ENCODE measurements at places on chromosomes 3 and 15. TPM values are rescaled to one million over a fixed set of nuclear protein-coding genes. Genes with fewer than 3 reads are reported as not detected.

The LRRC58 gene
- total RNA-seq = 5.2 TPM

DNA sequence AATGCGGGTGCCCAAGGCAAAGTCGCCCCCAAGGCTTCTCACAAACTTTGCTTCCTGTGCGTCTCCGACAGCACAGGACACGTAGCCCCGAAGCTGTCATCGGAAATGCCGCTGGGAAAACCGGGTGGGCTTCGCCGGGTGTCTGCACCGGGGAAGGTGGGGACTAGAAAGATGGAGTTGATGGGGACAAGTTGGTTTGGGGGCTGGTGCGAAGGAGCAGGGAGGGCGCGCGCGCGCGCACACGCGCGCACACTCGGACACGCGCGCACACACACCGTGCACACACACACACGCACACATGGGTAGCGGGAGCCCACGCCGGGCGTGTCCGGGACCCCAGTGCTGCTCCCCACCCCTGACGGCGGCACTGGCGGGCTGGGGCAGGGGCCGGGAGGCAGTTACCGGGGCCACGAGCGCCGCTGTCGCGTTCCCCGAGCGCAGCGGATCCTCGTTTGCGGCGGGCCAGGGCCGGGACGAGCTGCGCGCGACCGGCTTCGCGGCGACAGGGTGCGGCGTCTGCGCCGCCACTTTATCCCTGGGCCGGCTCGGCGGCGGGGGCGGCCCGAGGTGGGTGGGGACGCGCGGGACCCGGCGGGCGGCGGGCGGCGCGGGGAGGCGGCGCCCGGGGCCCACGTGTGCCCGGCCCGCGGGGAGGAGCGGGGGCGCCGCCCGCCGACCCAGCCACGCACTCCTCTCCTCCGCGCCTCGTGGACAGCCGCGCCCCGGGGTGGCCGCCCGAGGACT lies 539 bp upstream of the MGLL start:
- peak; percentile 24 for DNase-seq
- peaks cover 3% of the 10 kb centered on the region for H3K36me3 ChIP-seq
- no peak overlapping the region for H3K27ac ChIP-seq
- H3K4me1 ChIP-seq = peaks cover 5% of the 10 kb centered on the region
- H3K27me3 ChIP-seq = peaks cover 11% of the 10 kb centered on the region

DNA sequence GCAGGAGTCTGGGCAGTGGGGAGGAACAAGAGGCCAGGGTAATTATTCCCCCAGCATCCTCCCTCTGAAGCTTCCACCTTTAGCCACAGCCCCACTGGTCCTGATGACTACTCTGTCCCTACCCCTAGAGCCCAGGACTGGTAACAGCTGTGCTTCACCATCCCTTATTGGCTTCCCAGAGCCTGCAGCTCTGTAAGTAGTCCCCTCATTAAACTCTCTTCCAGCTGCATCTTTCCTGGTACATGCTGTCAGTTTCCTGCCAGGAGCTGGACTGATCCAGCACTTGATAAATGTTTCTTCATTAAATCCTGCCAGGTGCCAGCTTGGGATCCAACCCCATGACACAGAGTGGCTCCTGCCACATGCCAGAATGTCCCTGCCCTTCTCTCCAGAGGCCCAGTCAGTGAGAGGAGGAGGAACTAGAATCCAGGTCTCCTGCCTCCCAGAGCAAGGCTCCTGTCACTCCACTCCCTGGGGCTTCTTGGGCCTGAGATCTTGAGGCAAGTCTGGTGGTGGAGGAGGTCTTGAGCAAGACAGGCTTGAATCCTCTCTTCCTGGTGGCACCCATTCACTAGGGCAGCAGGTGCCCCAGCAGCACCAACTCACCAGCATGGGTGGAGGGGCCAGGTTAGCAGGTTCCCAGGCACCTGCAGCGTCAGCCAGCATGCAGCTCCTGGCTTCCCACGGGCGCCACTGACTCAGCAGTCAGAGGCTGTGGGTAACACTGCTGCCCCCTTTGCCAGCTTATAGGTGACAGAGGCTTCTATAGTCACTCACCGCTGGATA lies 27.6 kb downstream of the FBXW12 start:
- no peak for DNase-seq
- no peak overlapping the region for H3K27ac ChIP-seq
- peaks cover 7% of the 10 kb centered on the region for H3K27me3 ChIP-seq
- peaks cover 8% of the 10 kb centered on the region for H3K36me3 ChIP-seq
- H3K4me3 ChIP-seq = no peak overlapping the region

GRCh38 chr3:53709256-53709655 lies 137.0 kb downstream of the CHDH start:
- peaks cover 4% of the 10 kb centered on the region for H3K27me3 ChIP-seq
- H3K27ac ChIP-seq = no peak overlapping the region
- no peak overlapping the region for H3K4me3 ChIP-seq
- peaks cover 28% of the 10 kb centered on the region for H3K36me3 ChIP-seq
- no peak for DNase-seq
- peaks cover 15% of the 10 kb centered on the region for H3K4me1 ChIP-seq

DNA sequence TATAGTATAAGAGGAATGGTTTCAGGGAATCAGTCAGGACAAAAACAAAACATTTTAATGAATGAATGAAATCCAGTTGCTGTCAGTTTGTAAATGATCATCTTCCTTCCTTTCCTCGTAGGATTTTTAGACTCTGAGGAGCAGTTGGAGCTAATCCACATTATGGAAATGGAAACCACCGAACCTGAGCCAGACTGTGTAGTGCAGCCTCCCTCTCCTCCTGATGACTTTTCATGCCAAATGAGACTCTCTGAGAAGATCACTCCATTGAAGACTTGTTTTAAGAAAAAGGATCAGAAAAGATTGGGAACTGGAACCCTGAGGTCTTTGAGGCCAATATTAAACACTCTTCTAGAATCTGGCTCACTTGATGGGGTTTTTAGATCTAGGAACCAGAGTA lies 3.1 kb downstream of the TIPARP start:
- H3K27ac ChIP-seq = no peak overlapping the region
- H3K4me1 ChIP-seq = peaks cover 9% of the 10 kb centered on the region
- no peak overlapping the region for H3K4me3 ChIP-seq

The CFAP100 gene
- total RNA-seq = not detected

The LRRC49 gene
- total RNA-seq = 4.2 TPM

The P2RY1 gene
- total RNA-seq = 106 TPM

The SAMD7 gene
- total RNA-seq = not detected

DNA sequence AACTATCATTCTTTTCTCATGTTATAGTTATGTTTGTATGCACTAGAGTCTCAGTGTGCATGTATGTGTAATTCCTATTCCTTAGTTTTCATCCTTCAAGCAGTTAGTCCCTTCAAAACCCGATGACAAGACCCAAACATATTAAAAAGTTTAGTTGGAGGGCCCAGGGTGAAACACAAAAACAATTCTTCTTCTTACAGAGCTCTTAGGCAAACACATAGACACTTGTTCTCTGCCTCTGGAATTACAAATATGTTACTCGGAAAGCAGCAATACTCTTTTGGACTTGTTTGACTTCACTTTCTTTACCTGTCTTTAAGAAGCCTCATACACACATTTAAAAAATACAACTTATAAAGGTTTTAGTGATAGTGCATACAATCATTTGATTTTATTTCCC lies 763 bp upstream of the CNTN6 start:
- no peak overlapping the region for H3K4me3 ChIP-seq
- no peak overlapping the region for H3K27ac ChIP-seq
- no peaks in the 10 kb centered on the region for H3K27me3 ChIP-seq
- DNase-seq = no peak
- no peaks in the 10 kb centered on the region for H3K4me1 ChIP-seq

- peak overlapping the region; percentile 42 for H3K27ac ChIP-seq
- peaks cover 18% of the 10 kb centered on the region for H3K4me1 ChIP-seq
- H3K27me3 ChIP-seq = peaks cover 5% of the 10 kb centered on the region
- H3K4me3 ChIP-seq = no peak overlapping the region
- no peaks in the 10 kb centered on the region for H3K36me3 ChIP-seq
- no peak for DNase-seq
Observed at GRCh38 chr15:101048176-101048575, 129.0 kb downstream of the LRRK1 start.

DNA sequence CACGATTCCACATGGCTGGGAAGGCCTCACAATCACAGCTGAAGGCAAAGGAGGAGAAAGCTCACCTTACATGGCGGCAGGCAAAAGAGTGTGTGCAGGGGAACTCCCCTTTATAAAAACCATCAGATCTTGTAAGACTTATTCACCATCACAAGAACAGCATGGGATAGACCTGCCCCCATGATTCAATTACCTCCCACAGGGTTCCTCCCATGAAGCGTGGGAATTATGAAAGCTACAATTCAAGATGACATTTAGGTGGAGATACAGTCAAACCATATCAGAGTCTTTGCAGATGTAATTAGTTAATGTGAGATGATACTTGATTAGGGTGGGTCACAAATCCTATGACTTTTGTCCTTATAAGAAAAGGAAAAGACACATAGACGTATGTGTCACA lies 688.9 kb downstream of the GBE1 start:
- H3K36me3 ChIP-seq = no peaks in the 10 kb centered on the region
- no peak overlapping the region for H3K27ac ChIP-seq
- DNase-seq = no peak

All from endothelial cell (in vitro differentiated cells).